KBM-7 (cell line): ENCODE measurements at places on chromosomes 5 and 9.

DNA sequence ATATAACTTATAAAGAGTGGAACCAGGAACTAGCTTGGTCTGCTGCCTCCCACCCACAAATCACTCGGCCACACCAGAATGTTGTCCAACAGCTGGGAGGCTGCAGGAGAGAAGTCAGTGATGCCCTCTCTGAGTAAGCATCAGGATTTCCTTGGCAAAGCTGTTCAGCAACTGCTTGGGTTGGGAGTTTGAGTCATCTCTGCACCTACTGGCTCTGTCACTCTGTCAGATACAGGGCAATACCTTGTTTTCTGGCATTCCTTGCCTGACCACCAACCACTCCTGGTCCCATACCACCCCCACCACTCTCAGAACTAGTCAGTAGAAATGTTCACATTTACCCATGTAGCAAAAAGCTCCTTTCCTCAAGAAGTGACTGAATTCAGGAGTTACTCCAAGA is 36.8 kb upstream of the GCNT4 start:
- no peak for DNase-seq

DNA sequence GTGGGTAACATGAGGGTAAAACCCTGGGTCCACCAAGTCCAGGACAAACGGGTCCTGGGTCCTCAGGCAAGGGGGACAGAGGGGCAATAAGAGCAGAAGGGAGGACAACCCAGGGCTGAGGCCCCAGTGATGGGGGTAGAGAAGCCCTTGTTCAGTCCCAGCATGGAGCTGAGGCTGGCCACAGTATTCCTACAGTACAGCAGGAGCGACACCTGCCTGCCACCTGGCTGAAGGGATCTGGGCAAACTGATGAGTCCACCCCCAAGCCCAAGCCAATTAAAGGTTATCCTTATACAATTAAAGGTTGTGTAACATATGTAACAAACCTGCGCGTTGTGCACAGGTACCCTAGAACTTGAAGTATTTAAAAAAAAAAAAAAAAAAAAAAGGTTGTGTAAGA is 97.7 kb upstream of the LRRTM2 start:
- no peak for DNase-seq

GRCh38 chr5:175920231-175920811 is 47.8 kb downstream of the THOC3 start:
- DNase-seq = no peak

DNA sequence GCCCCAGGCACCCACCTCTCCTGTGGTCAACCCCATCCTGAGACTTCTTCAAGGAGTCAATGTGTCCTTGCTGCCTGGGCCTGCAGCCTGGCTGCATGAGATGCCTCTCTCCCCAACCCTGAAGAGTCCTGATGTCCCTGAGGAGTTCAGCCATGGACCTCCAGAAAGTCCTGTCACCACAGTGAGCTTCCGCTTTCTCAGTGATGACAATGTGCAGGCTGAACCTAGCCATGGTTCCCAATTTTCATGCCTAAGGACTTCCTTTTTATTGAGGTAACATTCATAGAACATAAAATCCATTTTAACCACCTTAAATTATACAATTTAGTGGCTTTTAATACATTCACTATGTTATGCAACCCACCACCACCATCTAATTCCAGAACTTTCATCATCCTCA is 29.1 kb downstream of the DAP start:
- no peak for DNase-seq

GRCh38 chr5:172832383-172833315 is 1.4 kb upstream of the ERGIC1 start:
- DNase-seq = no peak

GRCh38 chr9:98074115-98074990 is 17.8 kb downstream of the NANS start:
- peak; percentile 73 for DNase-seq

- no peak for DNase-seq
These were observed 280.7 kb upstream of the ZNF608 start for GRCh38 chr5:125026867-125027731.

GRCh38 chr5:179494774-179495526 is 55.4 kb upstream of the RUFY1 start:
- no peak for DNase-seq
